Stimulated activated CD4-positive, alpha-beta T cell treated with anti-CD3 and anti-CD28 coated beads, Interleukin-15, amount 100 ng/mL, for 24 hours (primary cell): ENCODE measurements at places on chromosomes 13 and 19.

DNA sequence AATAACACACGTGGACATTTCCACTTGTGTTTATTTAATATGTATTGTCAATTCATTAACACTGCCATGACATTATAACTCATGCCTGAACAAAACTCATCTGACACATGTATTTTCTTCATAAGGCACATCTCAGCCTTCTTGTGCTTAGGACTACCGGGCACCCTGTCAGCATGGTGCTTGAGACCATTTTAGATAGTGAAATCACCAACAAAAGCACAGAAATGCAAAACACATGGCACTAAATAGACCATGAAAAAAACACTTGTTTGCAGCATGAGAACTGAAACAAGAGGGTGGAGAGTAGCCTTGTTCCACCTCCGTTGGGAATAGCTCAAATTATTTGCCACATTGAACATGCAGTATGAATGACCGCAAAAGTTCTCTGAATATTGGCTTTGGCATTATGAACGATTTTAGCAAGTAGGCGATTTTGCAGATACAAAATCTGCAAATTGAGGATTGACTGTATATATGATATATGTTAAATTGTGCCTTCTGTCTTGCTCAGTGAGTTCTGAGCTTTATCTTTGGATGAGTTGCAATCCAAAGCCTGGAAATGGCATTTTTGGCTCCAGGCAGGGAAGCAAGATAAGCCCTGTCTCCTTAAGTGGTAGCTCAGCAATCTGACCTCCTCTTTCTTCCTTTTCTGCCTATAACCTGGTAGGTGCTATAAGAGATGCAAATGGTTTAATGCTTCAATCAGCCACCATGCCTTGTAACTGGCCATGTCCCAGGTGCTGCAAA lies 328.2 kb downstream of the HS6ST3 start:
- no peak for DNase-seq

- no peak for DNase-seq
These were observed 68.4 kb upstream of the LRCH1 start for GRCh38 chr13:46484561-46484960.

GRCh38 chr13:44487989-44488388 lies 88.1 kb downstream of the TSC22D1 start:
- no peak for DNase-seq

DNA sequence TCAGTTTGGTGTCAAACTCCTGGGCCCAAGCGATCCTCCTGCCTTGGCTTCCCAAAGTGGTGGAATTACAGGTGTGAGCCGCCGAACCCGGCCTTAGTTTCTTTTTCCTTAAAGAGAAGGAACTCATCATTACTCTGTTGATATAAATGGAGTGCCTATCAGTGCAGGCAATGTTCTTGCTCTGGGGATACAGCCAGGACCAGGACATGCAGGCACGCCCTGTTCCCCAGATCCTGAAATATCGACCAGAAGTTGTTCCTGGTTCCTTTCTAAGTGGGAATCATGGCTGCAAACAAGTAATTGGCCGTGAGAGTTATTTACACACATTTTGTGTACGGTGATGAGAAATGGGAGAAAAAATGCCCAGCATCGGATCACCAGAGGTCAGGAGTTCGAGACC lies 8.4 kb downstream of the DNM2 start:
- DNase-seq = no peak

GRCh38 chr19:1227304-1228054 lies 10.3 kb downstream of the CBARP start:
- DNase-seq = no peak

DNA sequence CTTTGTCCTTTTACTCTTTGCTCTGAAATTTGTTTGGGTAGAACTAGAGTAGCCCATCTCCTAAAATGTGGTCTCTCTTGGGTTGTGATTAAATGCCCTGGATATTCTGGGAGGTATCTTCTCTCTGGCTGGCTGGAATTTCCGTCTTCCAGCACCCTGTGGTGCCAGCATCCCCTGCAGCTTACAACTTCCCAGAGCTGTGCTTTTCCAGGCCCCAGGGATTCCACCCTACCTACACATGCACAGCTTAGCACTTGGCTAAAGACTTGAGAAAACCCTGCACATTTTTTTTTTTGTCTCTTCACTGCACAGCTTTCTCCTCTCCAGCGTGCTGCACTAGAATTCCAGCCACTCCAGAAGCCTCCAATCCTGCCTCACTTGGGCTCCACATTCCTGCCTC lies 334.7 kb downstream of the IRS2 start:
- DNase-seq = no peak

GRCh38 chr19:46925548-46925950 lies 64.8 kb downstream of the ARHGAP35 start:
- no peak for DNase-seq

GRCh38 chr19:6271251-6271650 lies 8.5 kb downstream of the MLLT1 start:
- DNase-seq = no peak

- peak; percentile 65 for DNase-seq
These were observed 496 bp downstream of the ZNF574 start for GRCh38 chr19:42076380-42076944.

DNA sequence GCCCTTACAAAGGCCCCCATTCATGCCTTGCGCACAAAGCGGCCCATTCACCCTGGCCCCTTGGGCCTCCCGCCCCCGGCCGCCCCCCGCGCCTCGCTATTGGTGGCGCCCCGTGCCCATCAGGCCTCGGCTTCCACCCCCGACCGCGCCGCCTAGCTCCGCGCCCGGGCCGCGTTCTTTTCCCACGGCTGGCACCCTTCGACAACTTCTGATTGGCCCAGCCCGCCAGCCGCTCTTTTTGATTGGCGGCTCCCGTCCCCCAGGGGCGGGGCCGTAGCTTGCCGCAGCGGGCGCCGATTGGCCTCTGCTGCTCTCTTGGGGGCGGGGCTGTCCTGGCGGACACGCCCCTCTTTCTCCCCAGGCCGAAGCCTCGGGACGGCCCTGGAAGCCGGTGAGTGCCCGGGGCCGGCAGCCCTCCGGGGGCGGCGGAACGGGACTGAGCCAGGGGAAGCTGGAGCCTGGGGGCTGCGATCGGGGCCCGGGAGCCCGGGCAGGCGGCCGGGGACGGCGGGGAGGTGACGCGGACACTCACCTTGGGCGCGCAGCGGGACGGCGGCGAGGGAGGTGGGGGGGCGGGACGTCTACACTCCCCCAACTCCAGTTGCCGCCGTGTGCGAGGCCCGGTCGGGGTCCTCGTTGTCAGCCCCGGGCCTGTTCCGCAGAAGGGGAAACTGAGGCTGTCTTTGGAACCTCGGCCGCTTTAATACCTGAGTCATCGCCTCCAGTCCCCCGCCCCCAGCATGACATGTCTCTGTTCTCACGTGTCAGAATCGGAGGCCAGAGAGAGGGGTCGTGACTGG lies at the start of gene MYH14:
TSS of gene MYH14 (plus strand) at position 342 of the 800 bp plus-strand sequence. CDS start 6,744 bp downstream, outside the sequence.
- DNase-seq = peak; percentile 55

GRCh38 chr13:35979361-35979951 lies 151.7 kb downstream of the DCLK1 start:
- no peak for DNase-seq

- DNase-seq = no peak
These were observed 1586.0 kb upstream of the PRR20A start for GRCh38 chr13:55554741-55555140.

DNA sequence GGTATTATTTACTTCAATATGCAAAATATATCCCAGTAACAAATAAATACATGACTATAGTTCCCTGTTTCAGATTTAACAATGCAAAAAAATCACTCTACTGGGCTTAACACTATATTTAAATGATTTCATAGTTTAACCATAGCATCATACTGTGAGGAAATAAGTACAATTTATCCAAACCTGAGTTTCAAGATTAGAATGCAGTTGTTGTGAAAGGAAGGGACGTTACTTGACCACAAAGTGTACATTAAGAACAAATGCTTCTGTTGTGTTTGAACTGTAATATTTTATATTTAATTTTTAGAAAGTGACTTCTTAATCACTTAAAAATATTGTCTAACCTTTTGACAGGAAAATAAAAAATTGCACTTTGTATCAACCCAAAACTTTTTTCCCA lies 1747.9 kb upstream of the SPRY2 start:
- DNase-seq = no peak

- no peak for DNase-seq
These were observed 6.0 kb upstream of the GRTP1 start for GRCh38 chr13:113369881-113370280.

GRCh38 chr19:17953869-17954268 lies 13.0 kb upstream of the KCNN1 start:
- no peak for DNase-seq

DNA sequence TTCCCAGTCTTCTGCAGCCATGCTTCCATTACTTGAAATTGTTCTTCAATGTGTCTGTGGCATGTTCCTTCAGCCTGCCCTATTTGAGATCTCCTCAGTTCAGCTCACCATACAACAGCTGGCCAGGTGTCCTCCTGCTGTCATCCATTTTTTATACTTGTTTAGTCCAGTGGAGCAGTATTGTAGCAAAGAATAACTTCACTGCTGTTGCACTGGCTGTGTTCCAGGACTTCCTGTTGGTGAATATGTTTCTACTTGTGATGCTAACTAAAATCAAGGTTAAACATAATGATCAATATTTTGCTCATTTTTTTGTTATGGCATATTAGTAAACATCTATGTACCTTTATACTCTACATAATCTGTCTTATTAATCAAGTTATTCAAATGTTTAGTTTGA lies 1394.1 kb downstream of the PCDH9 start:
- no peak for DNase-seq

- peak; percentile 46 for DNase-seq
These were observed 8.2 kb downstream of the MTIF3 start for GRCh38 chr13:27442071-27442647.

DNA sequence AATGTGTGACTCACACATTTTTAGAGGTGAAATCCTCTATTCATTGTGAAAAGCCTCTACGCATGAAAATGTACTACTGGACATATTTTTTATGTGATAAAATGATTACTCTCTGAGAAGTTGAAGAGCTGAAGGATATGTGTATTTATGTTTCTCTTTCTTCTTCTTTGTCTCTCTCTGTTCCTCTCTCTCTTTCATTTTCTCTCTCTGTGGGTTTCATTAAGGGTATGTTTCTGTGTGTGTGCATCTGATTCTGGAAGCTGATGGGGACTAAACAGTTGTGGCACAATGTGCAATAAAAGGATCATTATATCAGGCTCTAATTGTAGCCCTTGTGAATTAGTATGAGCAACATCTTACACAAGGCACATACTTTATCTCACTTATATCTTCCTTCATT lies 867.7 kb downstream of the PCDH9 start:
- DNase-seq = no peak

GRCh38 chr13:98838776-98839175 lies 86.3 kb upstream of the SLC15A1 start:
- no peak for DNase-seq

- no peak for DNase-seq
These were observed 33.1 kb downstream of the SLC25A42 start for GRCh38 chr19:19096641-19097627.

GRCh38 chr19:19366434-19367396 lies 38.8 kb upstream of the GATAD2A start:
- DNase-seq = peak; percentile 79

DNA sequence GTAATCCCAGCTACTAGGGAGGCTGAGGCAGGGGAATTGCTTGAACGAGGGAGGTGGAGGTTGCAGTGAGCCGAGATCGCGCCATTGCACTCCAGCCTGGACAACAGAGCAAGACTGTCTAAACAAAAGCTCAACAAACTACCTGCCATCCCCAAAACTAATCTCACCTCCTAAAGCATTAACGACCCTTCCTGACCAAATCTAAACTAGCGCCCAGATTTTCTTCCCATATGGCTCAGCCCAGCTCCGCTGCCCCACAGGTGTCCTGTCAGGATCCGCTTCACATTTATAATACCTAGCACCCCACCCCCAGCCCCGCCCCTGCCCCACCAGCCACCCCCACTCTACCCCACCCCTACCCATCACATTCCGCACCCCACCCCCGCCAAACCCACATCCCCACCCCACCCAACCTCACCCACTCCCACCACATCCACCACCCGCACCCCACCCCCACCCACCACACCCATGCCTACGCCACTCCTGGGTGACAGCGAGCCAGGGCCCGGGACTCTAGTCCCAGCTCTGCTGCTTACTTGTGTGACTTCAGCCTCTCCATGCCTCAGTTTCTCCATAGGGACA lies 599 bp downstream of the C19orf12 start:
- DNase-seq = no peak

DNA sequence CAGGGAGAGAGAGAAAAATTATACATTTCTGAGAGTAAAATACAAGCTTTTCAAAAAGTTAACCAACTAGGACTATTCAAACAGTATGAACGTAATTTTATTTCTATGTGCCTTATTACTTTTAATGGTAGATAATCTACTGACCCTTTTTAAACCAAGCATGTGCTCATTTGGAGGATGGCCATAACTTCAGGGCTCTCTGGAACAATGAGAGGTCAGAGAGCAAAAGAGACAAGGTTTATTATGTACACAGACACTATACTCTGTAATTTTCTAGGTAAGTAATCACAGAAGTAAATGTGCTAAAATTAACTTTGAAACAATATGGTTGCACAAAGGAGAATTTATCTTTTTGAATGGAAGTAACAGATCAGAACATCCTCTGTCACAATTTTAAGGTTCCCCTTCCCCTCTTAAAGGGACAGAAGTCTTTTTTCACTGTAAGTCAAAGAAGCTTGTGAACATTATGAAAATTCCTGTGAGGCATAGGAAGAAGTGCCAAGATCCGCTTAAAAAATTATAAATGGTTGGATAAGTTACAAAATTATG lies 1.0 kb downstream of the POSTN start:
- DNase-seq = no peak

GRCh38 chr13:92952161-92952560 lies 274.4 kb upstream of the GPC6 start:
- no peak for DNase-seq

DNA sequence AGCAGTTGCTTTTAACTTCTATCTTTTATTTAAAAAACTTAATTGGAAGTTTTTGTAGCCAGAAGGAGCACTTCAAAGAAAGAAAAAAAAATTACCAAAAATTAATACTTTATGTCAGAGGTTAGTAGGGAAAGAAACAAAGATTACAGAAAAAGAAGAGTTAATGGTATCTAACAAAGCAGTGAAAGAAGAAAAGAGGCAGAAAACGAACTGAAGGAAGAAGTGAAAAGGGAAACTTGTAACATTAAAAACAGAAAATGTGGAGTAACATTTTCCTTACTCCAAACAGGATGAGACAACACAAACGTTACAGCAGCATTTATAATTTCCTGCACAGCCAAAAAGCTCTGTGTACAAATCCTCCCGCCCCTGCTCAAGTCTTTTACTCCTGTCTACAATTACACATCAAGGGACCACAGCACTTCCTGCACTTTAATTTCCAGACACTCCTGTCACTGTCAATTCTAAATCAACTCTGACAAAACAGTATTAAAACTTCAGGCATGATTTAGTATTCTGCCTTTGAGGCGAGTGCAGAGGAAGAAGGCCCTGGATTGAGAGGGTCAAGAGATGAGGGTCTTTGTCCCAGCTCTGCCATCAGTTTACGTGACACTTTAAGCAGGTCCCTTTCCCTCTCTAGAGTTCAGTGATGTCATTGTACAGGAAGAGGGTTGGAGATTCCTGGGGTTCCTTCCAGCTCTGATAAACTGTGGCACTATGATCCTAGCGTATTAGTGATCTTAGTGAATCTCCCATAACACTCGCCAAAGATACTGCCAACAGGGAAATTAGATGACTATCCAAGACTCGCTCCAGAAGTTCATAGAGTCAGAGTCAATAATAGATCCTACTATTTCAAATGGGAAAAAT lies 53.2 kb upstream of the LSM14A start:
- DNase-seq = no peak
